ENCODE measurements at places on chromosomes 11 and 22. TPM values are rescaled to one million over a fixed set of nuclear protein-coding genes. Genes with fewer than 3 reads are reported as not detected.

SOX6 gene
- 0.32 TPM for total RNA-seq

PC gene
- 38.0 TPM for total RNA-seq

MUC5B gene
- total RNA-seq, result not detected

CARD10 gene
- total RNA-seq, result 2.5 TPM

OR8A1 gene
- not detected for total RNA-seq

C1QTNF4 gene
- total RNA-seq, result 0.16 TPM

RAG2 gene
- not detected for total RNA-seq

PLEKHB1 gene
- 1.6 TPM for total RNA-seq

UPB1 gene
- total RNA-seq, result not detected

ADM2 gene
- 0.16 TPM for total RNA-seq

C11orf42 gene
- not detected for total RNA-seq

DNAJB7 gene
- total RNA-seq, result not detected

EMID1 gene
- 0.09 TPM for total RNA-seq

ILK gene
- 176 TPM for total RNA-seq

HTR3B gene
- total RNA-seq, result not detected

TRIM29 gene
- total RNA-seq, result 0.94 TPM

APOA1 gene
- 0.69 TPM for total RNA-seq

ANO9 gene
- under 0.01 TPM for total RNA-seq

OR4D5 gene
- total RNA-seq, result not detected

MUC2 gene
- not detected for total RNA-seq

MB gene
- not detected for total RNA-seq

PRAME gene
- total RNA-seq, result not detected

RIMBP3B gene
- total RNA-seq, result under 0.01 TPM

MS4A4A gene
- total RNA-seq, result not detected

PHOX2A gene
- not detected for total RNA-seq

ANKK1 gene
- 0.17 TPM for total RNA-seq

VPREB3 gene
- total RNA-seq, result not detected

KCNJ1 gene
- total RNA-seq, result under 0.01 TPM

TSGA10IP gene
- not detected for total RNA-seq

SCN4B gene
- under 0.01 TPM for total RNA-seq

INCENP gene
- total RNA-seq, result 6.6 TPM

PSMD13 gene
- total RNA-seq, result 102 TPM

SH3BP1 gene
- total RNA-seq, result 16.1 TPM

CREB3L1 gene
- 19.2 TPM for total RNA-seq

MCHR1 gene
- 0.63 TPM for total RNA-seq

GPR83 gene
- not detected for total RNA-seq

SHANK2 gene
- total RNA-seq, result 0.43 TPM

OR5AN1 gene
- under 0.01 TPM for total RNA-seq

MPPED2 gene
- total RNA-seq, result 2.5 TPM

MS4A3 gene
- not detected for total RNA-seq

OR5A1 gene
- total RNA-seq, result not detected

BRSK2 gene
- total RNA-seq, result 0.16 TPM

SYT12 gene
- total RNA-seq, result under 0.01 TPM

CNTF gene
- 1.1 TPM for total RNA-seq
